ENCODE measurements at places on chromosomes 16 and 17. TPM values are rescaled to one million over a fixed set of nuclear protein-coding genes. Genes with fewer than 3 reads are reported as not detected.

CFAP97D1 gene
- not detected for polyA plus RNA-seq

CFAP52 gene
- polyA plus RNA-seq = not detected

SLC47A2 gene
- 2.2 TPM for polyA plus RNA-seq

DNA sequence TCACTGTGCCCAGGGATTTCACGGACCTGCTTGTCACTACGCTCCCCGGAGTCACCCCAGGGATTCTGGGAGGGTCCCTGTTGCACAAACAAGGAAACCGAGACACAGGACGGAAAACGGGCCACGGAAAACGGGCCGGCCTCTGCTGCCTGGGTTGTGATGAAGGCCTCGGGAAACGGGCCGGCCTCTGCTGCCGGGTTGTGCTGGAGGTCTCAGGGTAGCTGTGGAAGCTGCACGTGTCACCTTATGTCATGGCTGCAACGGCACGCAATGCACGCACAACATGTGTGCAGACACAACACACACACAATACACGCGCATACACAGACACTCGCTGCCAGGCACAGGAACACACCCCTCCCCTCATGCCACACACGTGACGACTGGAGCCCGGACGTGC, 27.0 kb upstream of the GNG13 start:
- H3K4me3 ChIP-seq = no peak overlapping the region
- H3K27ac ChIP-seq = no peak overlapping the region
- H3K36me3 ChIP-seq = no peaks in the 10 kb centered on the region

- no peak overlapping the region for H3K27ac ChIP-seq
- no peak overlapping the region for H3K4me3 ChIP-seq
- no peaks in the 10 kb centered on the region for H3K27me3 ChIP-seq
- no peak for DNase-seq
- H3K4me1 ChIP-seq = no peaks in the 10 kb centered on the region
Measured at GRCh38 chr16:318628-319027, 33.9 kb downstream of the AXIN1 start.

KCNJ18 gene
- not detected for polyA plus RNA-seq

GRCh38 chr16:20969386-20969785, 68.8 kb downstream of the LYRM1 start:
- no peak overlapping the region for H3K4me3 ChIP-seq
- no peaks in the 10 kb centered on the region for H3K36me3 ChIP-seq
- no peak for DNase-seq
- H3K27me3 ChIP-seq = no peaks in the 10 kb centered on the region
- peaks cover 11% of the 10 kb centered on the region for H3K4me1 ChIP-seq
- no peak overlapping the region for H3K27ac ChIP-seq

DNA sequence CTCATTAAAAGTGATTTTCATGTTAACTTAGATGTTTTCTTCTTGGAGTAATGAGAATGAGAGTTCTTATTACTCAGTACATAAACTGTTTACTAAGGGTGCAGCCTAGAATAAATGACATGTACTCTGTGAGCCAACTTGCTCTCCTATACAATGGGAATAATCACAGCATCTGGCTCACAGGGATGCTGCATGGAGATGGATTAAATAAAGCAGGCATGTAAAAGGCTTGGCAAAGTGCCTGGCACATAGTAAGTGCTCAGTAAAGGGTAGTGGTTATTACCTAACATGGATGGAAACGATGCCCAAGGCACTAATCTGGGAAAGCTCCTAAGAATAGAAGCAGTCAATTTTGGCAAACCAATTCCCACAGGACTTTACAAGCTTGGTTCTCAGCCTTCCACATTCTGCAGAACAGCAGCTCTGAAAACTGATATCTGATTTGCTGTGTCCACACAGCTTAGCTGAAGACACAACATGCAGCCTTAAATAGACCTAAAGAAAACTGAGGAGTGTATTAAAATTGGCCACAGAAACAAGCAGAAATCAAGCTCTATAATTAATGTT, 176.1 kb downstream of the ABCC12 start:
- no peaks in the 10 kb centered on the region for H3K4me1 ChIP-seq
- DNase-seq = no peak
- H3K27ac ChIP-seq = no peak overlapping the region
- no peak overlapping the region for H3K4me3 ChIP-seq
- H3K36me3 ChIP-seq = no peaks in the 10 kb centered on the region
- peaks cover 14% of the 10 kb centered on the region for H3K27me3 ChIP-seq

- H3K4me1 ChIP-seq = peaks cover 16% of the 10 kb centered on the region
- H3K27me3 ChIP-seq = no peaks in the 10 kb centered on the region
- DNase-seq = no peak
- H3K4me3 ChIP-seq = no peak overlapping the region
- H3K36me3 ChIP-seq = no peaks in the 10 kb centered on the region
Measured at GRCh38 chr17:43431714-43432523, 33.1 kb downstream of the ARL4D start.

- H3K4me3 ChIP-seq = no peak overlapping the region
- peaks cover 7% of the 10 kb centered on the region for H3K36me3 ChIP-seq
- peaks cover 17% of the 10 kb centered on the region for H3K4me1 ChIP-seq
- no peak for DNase-seq
- H3K27ac ChIP-seq = peak overlapping the region; percentile 26
- H3K27me3 ChIP-seq = no peaks in the 10 kb centered on the region
Measured at GRCh38 chr17:30519166-30519565, 42.0 kb downstream of the GOSR1 start.

- DNase-seq = no peak
- H3K4me3 ChIP-seq = no peak overlapping the region
- H3K27me3 ChIP-seq = no peaks in the 10 kb centered on the region
Measured at GRCh38 chr17:59361916-59362810, 30.7 kb downstream of the YPEL2 start.

DNA sequence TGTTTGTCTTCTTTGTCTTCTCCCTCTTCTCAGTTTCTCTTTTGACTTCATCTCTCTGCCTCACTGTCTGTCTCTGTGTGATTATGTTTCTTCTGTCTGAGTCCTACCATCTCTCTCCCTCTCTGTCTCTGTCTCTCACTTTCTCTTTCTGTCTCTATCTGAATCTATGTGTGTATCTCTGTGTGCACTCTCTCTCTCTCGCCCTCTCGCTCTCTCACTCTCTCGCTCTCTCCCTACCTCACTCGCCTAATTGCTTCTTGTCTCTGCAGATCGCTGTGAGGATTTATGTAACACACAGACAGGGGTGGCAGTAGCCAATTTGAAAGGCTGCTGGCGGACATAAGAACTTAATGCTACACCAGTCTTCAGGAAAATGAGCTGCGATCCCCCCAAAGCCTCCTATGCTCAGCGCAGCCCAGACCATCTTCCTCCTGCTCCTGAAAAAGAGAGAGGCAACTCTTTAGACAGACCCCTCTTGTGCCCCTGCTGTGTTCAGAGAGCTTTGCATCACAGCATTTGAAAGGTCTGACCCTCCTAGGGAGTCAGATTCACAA, 140.9 kb downstream of the CCT6B start:
- no peak overlapping the region for H3K27ac ChIP-seq
- DNase-seq = no peak
- no peaks in the 10 kb centered on the region for H3K4me1 ChIP-seq
- H3K4me3 ChIP-seq = no peak overlapping the region
- no peaks in the 10 kb centered on the region for H3K27me3 ChIP-seq

SOX8 gene
- polyA plus RNA-seq = not detected

GRCh38 chr17:35889241-35889640, 9.1 kb upstream of the CCL5 start:
- DNase-seq = no peak
- H3K4me3 ChIP-seq = no peak overlapping the region
- H3K36me3 ChIP-seq = no peaks in the 10 kb centered on the region
- no peaks in the 10 kb centered on the region for H3K27me3 ChIP-seq
- H3K4me1 ChIP-seq = peaks cover 7% of the 10 kb centered on the region
- H3K27ac ChIP-seq = no peak overlapping the region

GRCh38 chr16:54136276-54136625, 150.3 kb downstream of the IRX3 start:
- H3K4me3 ChIP-seq = no peak overlapping the region
- no peaks in the 10 kb centered on the region for H3K27me3 ChIP-seq
- H3K27ac ChIP-seq = peak overlapping the region; percentile 56
- H3K4me1 ChIP-seq = peaks cover 13% of the 10 kb centered on the region
- H3K36me3 ChIP-seq = no peaks in the 10 kb centered on the region

- H3K27ac ChIP-seq = no peak overlapping the region
- peaks cover under 1% of the 10 kb centered on the region for H3K36me3 ChIP-seq
- no peak overlapping the region for H3K4me3 ChIP-seq
- no peaks in the 10 kb centered on the region for H3K27me3 ChIP-seq
- peaks cover under 1% of the 10 kb centered on the region for H3K4me1 ChIP-seq
Measured at GRCh38 chr16:71933913-71934695, 38.8 kb downstream of the IST1 start.

DNA sequence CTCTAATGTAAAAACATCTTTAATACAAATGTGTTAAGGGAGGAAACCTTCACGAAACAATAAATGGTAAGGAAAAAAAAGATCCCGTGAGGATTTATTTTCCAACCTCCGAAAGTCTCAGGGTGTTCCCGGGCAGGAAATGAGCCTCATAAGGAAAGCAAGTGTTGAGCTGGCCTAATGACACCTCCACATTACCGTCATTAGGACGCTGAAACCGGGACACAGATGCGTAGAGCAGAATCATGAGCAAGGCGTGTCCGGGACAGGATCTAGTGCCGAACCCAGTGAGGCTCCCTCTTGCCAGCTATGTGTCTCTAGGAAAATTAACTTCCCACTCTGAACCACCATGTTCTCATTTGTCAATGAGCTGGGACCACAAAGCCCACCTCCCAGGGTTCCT, 22.7 kb upstream of the CYTH1 start:
- H3K27ac ChIP-seq = no peak overlapping the region
- peaks cover 5% of the 10 kb centered on the region for H3K4me1 ChIP-seq
- H3K36me3 ChIP-seq = peaks cover 54% of the 10 kb centered on the region
- H3K4me3 ChIP-seq = no peak overlapping the region

SLC13A2 gene
- polyA plus RNA-seq = not detected

CACNG5 gene
- polyA plus RNA-seq = not detected

- no peak overlapping the region for H3K27ac ChIP-seq
- no peak overlapping the region for H3K4me3 ChIP-seq
- no peak for DNase-seq
- H3K27me3 ChIP-seq = no peaks in the 10 kb centered on the region
- H3K36me3 ChIP-seq = no peaks in the 10 kb centered on the region
- H3K4me1 ChIP-seq = no peaks in the 10 kb centered on the region
Measured at GRCh38 chr16:66263973-66264310, 102.5 kb upstream of the CDH5 start.

GRCh38 chr17:56076980-56077379, 76.3 kb upstream of the ANKFN1 start:
- H3K27me3 ChIP-seq = no peaks in the 10 kb centered on the region
- H3K27ac ChIP-seq = no peak overlapping the region
- H3K4me3 ChIP-seq = no peak overlapping the region
- H3K4me1 ChIP-seq = no peaks in the 10 kb centered on the region
- DNase-seq = no peak

ITGB3 gene
- polyA plus RNA-seq = not detected

- no peak for DNase-seq
- no peak overlapping the region for H3K4me3 ChIP-seq
- no peaks in the 10 kb centered on the region for H3K36me3 ChIP-seq
- no peak overlapping the region for H3K27ac ChIP-seq
Measured at GRCh38 chr17:70869402-70870085, 700.2 kb downstream of the KCNJ2 start.

GRCh38 chr16:2808181-2808580, 8.9 kb upstream of the PRSS21 start:
- no peak for DNase-seq
- no peak overlapping the region for H3K4me3 ChIP-seq
- H3K4me1 ChIP-seq = peaks cover 6% of the 10 kb centered on the region
- H3K27me3 ChIP-seq = peaks cover 35% of the 10 kb centered on the region

- H3K4me1 ChIP-seq = no peaks in the 10 kb centered on the region
- no peak overlapping the region for H3K27ac ChIP-seq
- H3K27me3 ChIP-seq = no peaks in the 10 kb centered on the region
- no peak overlapping the region for H3K4me3 ChIP-seq
- no peak for DNase-seq
- no peaks in the 10 kb centered on the region for H3K36me3 ChIP-seq
Measured at GRCh38 chr16:64234200-64234599, 887.7 kb downstream of the CDH11 start.

GRCh38 chr16:2243781-2244180, 7.5 kb downstream of the DNASE1L2 start:
- no peaks in the 10 kb centered on the region for H3K27me3 ChIP-seq
- no peak overlapping the region for H3K4me3 ChIP-seq
- H3K27ac ChIP-seq = no peak overlapping the region
- peaks cover 3% of the 10 kb centered on the region for H3K4me1 ChIP-seq

DNA sequence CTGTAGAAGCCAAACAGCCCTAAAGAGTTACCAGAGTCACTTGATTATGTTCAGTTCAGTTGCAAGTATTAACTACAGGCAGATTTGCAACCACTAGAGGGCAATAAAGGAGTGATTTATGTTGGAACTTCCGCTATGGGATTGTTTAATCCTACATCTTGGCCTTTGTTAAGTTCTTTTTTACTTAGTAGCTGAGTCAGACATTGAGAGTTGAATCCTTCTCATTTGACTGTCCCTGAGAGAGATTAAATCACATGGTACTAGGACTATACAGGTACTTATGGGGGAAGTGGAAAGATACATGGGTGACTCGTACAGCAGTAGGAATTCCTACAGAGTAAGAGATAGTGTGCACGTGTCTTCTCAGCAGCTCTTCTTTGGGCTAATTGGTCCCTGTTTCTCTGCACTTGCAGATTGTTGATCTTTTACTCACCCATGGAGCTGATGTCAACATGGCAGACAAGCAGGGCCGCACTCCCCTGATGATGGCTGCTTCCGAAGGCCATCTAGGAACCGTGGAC, 40.3 kb downstream of the CYB561 start:
- DNase-seq = peak; percentile 81
- H3K36me3 ChIP-seq = peaks cover 5% of the 10 kb centered on the region
- H3K27me3 ChIP-seq = no peaks in the 10 kb centered on the region
- H3K4me3 ChIP-seq = no peak overlapping the region

- no peaks in the 10 kb centered on the region for H3K27me3 ChIP-seq
- H3K36me3 ChIP-seq = no peaks in the 10 kb centered on the region
- H3K4me1 ChIP-seq = no peaks in the 10 kb centered on the region
- H3K4me3 ChIP-seq = no peak overlapping the region
- no peak overlapping the region for H3K27ac ChIP-seq
- no peak for DNase-seq
Measured at GRCh38 chr17:42260318-42260717, 15.9 kb downstream of the STAT5B start.

TEKT5 gene
- 0.23 TPM for polyA plus RNA-seq

- H3K27ac ChIP-seq = no peak overlapping the region
- H3K4me3 ChIP-seq = no peak overlapping the region
- no peaks in the 10 kb centered on the region for H3K36me3 ChIP-seq
- H3K4me1 ChIP-seq = peaks cover 22% of the 10 kb centered on the region
- no peaks in the 10 kb centered on the region for H3K27me3 ChIP-seq
Measured at GRCh38 chr16:79050063-79050462, 550.5 kb downstream of the MAF start.

- no peaks in the 10 kb centered on the region for H3K4me1 ChIP-seq
- no peak overlapping the region for H3K27ac ChIP-seq
- H3K36me3 ChIP-seq = no peaks in the 10 kb centered on the region
- no peak overlapping the region for H3K4me3 ChIP-seq
Measured at GRCh38 chr16:28602529-28602928, 5.7 kb upstream of the SULT1A2 start.

DNA sequence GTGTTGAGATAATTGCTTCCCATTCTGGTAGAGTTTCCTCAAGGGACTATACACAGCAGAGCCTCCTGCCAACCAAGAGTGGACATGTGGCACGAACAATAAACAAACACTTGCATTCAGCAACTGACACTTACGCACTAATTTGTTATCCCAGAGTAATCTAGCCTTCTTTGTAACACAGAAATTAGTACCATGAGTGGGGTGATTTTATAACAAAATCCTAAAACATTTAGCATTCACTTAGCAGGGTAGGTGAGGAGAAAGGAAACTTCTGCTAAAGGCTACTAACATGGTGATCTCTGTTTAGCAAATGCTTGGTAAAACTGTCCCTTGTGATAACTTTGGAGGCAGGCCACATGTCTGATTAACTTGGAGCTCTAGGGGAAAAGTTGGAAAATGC, 325.2 kb downstream of the HS3ST4 start:
- H3K27me3 ChIP-seq = no peaks in the 10 kb centered on the region
- no peak overlapping the region for H3K4me3 ChIP-seq
- no peaks in the 10 kb centered on the region for H3K36me3 ChIP-seq
- no peaks in the 10 kb centered on the region for H3K4me1 ChIP-seq
- DNase-seq = no peak

Measured in keratinocyte (primary cell).